ENCODE measurements at places on chromosomes 11 and 22.

- DNase-seq = no peak
These were observed 129.5 kb upstream of the E2F8 start for GRCh38 chr11:19370100-19370861.

- DNase-seq = no peak
These were observed 3.6 kb upstream of the ARRB1 start for GRCh38 chr11:75355051-75355450.

DNA sequence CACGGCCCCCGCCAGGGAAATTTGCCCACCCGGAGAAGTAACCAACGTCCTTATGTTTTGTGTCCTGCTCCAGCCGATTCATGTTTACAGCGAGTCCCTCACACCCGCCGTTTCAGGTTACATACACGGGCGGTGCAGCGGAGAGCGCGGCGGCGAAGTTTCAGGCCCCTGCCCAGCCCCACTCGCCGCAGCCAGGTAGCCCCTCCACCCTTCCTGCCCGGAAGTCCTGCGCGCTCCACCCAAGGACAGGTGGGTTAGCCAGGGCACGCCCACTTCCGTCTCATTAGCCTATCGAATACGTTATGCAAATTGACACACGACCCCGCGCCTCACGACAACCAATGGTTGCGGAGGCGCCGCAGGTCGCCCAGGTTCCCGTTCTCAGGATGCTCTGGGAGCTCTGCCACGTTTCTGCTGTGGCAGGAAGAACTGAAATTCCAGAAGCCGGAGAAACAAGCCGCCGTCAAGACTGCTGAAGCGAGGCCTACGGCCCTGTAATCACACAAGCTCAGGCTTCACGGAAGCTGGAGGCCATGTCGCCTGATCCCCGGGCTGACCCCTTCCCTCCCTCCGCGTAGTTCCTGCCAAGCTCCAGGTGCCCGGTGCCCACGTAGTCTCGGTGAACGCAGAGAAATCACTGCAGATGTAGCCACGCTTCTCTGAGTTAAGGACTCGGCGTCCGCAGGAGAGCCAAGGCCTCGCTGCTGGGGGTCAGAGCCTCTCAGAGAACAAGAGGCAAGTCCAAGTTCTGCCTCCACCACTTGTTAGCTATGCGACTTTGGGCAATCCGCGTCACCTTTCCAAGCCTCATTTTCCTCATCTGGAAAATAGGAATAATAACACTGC, 22.4 kb upstream of the MYH9 start:
- peak; percentile 98 for DNase-seq

DNA sequence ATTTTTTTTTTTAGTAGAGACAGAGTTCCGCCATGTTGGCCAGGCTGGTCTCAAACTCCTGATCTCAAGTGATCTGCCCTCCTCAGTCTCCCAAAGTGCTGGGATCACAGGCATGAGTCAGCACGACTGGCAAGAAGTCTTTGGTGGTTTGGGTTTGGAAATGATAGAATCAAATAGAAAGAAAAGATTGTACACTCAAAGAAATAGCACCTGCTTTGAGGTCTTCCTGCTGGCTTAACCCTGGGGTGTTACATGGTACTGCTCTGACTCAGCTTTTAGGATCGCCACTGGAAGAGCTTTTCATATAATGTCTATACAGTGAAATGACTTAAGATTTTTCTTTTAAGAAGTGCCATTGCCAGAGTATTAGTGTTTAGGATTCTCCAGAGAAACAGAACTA, 50.2 kb downstream of the JAM3 start:
- no peak for DNase-seq

- no peak for DNase-seq
These were observed 221.4 kb downstream of the C11orf91 start for GRCh38 chr11:33479231-33479630.

DNA sequence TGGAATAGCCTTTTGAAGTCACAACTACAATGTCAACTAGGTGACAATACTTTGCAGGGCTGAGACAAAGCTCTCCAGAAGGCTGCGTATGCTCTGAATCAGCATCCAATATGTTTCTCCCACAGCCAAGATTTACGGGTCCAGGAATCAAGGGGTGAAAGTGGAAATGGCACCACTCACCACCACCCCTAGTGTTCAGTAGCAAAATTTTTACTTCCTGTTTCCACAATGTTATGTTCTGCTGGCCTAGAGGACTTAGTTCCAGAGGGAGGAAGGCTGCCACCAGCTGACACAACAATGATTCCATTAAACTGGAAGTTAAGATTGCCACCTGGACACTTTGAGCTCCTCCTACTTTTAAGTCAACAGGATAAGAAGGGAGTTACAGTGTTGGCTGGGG, 68.5 kb upstream of the MPEG1 start:
- DNase-seq = no peak

DNA sequence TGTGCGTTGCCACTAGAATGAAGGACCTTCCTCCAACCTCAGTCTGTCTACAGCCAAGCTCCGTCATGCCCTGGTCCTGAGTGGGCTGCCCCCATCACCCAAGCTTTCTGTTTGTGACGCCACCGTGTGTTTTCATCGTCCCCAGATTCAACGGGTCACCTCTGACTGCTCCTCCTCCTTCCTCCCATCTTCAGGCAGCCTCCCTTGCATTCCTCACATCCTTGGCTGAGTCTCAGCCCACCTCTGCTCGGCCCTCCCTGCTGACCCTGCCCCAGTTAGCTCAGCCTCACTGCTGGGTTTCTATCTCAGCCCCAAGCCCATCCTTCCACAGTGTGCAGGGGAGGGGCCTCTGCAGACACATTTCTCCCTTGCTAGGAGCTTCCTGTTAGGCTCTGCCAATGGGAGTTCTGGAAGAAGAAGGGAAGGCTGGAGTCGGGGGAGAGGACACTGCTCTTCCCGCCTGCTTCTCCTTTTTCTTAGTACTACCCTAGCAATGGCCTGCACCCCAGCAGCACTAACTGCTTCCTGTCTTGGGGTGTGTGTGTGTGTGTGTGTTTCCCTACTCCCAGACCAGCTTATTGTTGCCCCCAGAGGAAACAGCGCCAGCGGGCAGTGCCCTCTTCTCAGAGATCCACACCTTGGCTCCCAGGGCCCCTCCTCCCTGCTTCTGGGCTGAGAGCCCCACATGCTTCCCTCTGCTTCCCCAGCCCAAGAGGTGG, 5.2 kb downstream of the IFT27 start:
- DNase-seq = no peak

GRCh38 chr11:116885951-116886655, 48.7 kb upstream of the APOA1 start:
- no peak for DNase-seq

DNA sequence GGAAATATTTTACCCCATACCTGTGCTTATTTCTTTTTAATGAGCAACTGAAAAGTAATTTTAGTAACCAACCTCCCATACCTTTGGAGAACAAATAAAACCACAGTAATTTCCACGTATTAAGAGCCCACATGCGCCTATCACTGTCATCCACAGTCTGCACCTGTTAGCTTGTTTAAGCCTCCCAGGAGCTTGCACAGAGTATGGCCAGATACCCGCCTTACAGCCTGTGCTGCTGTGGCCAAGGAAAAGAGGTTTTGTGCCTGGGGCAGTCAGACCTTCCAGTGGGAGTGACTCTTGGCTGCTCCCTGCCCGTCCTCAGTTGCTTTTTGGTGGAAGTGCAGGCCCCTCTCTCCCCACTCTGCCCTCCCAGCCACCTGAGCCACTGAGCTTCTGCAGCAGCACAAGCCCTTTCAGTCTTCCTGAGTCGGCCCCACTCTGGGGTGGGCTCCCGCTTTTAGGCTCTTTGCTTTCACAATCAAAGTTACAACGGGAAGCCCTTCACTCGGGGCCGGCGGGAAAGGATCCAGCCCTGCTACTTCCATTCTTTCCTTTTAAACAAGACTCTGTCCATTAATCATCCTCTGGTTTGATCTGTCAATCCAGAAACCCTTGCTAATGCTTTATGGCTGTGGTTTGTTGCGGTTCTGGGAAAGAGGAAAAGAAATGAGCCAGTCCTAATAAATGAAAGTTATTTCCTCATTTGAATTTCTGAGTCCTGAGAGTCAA, 308.8 kb downstream of the TBC1D22A start:
- no peak for DNase-seq

GRCh38 chr11:74345420-74345819, 34.0 kb upstream of the P4HA3 start:
- DNase-seq = no peak

- no peak for DNase-seq
These were observed 4.9 kb downstream of the GNG3 start for GRCh38 chr11:62712276-62712812.

- peak; percentile 65 for DNase-seq
These were observed 26.5 kb downstream of the RPL27A start for GRCh38 chr11:8709002-8709672.

GRCh38 chr11:72890881-72891280, 76.7 kb downstream of the ATG16L2 start:
- no peak for DNase-seq

DNA sequence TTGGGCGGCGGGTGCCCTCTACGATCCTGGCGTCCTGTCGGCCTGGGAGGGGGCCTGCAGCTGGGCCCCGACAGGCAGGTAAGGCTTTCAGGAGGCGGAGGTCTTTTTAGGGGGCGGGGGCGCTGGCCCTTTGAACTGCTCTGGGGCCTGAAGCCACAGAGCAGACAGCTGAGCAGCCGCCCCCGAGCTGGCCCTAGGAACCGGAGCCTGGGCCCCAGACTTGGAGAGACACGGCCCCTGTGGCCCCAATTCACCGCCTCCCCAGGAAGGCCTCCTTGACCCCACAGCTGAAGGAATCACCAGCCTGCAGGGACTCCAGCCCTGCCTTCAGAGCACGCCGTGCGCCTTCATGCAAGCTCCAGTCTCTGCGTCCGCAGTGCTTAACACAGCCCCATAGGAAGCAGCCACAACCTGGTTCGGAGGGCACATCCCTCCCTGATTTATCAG, 618 bp upstream of the CERK start:
- no peak for DNase-seq

DNA sequence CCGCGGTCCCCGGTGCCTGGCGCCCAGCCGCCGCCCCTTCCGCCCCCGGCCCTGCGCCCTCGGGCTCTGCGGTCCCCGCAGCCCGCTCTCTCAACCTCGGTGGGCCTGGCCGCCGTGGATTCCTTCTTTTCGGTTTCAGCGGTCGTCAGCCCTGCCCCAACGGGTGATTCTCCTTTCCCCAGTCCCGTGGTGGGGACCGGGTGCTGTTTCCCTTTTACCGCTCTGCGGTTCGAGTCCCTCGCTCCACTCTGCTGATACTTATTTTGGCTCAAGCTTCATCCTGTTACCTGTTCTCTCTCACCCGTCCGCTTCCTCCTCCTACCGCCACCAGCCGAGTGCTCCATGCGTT, 494 bp downstream of the ZDHHC5 start:
- DNase-seq = peak; percentile 50

DNA sequence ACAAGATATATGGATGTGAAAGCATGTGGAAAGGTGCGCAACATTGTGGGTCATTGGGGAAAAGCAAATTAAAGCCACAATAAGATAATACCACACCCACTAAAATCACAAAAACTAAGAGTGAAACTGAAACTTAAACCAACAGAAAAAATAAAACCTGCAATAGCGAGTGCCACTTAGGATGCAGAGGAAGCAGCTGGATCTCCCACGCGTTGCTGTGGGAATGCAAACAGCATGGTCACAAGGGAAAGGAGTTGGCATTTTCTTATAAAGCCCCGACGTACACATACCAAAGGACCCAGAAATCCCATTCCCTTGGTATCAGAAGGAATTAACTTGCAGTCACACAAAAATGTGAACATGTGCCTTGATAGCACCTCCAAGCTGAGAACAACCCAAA, 712.0 kb downstream of the TBC1D22A start:
- DNase-seq = no peak

DNA sequence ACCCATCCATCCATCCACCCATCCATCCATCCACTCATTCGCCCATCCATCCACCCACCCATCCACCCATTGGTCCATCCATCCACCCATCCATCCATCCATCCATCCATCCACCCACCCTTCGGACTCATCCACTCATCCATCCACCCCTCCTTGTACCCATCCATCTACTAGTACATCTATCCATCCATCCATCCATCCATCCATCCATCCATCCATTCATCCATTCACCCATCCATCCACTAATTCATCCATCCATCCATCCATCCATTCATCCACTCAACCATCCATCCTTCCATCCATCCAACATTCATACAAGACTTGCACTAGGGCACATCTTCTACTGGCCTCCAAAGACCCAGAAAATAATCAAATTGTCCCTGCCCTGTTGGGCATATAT, 20.0 kb downstream of the MYEOV start:
- DNase-seq = no peak

GRCh38 chr11:26578998-26579661, 7.1 kb upstream of the MUC15 start:
- no peak for DNase-seq

DNA sequence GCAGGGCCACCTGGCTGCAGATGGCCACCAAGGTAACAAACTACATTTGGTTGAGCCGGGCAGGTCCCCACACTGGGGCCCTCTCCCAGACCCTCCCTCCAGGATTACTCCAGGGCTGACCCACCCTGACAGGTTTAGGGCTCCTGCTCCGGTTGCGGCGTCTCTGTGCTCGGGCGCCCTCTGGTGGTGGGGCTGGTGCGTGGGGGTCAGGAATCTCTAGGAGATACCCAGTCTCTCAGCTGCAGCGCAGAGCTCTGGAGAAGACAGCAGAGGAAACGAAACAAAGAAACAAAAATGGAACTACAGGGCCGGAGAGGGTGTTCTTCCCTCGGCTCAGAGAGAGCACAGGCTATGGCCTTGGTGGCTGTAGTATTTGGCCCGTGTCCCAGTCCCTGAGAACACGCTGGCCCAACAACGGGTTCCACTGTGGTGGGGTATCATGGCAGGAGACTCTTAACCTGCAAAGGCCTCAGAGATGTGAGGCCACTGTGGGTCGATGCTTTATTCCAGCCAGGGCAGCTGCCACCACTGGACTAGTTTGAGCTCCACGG, 2.4 kb downstream of the C11orf96 start:
- no peak for DNase-seq

GRCh38 chr11:15113381-15113780, 1.3 kb upstream of the INSC start:
- DNase-seq = no peak

DNA sequence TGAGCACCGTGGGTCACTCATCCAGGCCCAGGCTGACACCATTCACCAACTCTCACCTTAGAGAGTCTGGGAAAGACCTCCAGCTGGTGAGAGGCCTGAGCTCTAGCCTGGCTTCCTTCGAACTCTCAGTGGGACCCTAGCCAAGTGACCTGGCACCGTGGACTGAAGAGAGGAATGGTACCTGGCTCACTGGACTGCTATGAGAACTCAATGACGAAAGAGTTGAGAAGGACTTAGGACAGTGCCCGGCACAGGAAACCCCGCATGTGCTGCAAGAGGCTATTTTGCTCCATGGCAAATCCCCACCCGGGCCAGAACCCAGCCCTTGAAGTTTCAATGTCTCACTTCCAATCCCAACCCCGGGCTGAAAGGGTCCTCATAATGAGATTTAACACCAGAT, 605 bp upstream of the RAPSN start:
- DNase-seq = no peak

DNA sequence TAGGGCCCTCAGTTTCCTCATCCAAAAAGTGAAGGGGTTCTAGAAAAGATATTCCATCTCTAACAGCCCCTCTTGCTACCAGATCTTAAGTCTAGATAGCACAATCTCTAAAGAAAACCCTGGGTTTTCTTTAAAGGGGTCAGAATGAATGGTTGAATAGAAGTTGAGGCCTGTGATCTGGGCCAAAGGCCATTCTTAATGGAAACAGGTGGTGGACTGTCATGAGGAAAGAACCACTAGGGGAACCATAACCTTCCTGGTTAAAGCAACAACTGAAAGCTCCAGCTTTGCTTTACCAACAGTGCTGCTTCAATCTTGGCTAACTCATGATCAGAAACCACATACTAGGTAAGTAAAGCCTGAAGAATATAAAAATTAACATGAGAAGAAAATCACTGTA, 1.8 kb downstream of the CELF1 start:
- DNase-seq = peak; percentile 32

All from large intestine (tissue), 12 donors.